NCI-H446 treated with DMSO at 0.1 percent for 48 hours (cell line): ENCODE measurements at places on chromosomes 13 and 19.

DNA sequence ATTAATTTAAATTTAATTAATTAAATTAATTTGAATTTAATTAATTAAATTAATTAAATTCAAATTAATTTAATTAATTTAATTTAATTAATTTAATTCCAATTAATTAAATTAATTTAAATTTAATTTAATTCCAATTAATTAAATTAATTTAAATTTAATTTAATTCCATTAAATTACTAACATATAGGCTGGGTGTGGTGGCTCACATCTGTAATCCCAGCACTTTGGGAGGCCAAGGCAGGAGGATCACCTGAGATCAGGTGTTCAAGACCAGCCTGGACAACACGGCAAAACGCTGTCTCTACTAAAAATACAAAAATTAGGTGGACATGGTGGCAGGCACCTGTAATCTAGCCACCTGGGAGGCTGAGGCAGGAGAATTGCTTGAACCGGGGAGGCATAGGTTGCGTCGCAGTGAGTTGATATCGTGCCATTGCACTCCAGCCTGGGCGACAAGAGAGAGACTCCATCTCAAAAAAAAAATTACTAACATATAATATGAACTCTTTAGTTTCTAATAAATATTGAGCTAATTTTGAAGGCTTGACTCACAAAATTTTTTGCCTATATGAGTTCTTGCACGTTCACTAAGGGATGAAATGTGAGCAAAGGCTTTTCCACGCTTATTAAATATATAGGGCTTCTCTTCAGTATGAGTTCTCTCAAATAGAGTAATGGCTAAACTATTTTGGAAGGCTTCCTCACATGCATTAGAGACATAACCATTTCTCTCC is 9.0 kb upstream of the USP29 start:
- DNase-seq = no peak

DNA sequence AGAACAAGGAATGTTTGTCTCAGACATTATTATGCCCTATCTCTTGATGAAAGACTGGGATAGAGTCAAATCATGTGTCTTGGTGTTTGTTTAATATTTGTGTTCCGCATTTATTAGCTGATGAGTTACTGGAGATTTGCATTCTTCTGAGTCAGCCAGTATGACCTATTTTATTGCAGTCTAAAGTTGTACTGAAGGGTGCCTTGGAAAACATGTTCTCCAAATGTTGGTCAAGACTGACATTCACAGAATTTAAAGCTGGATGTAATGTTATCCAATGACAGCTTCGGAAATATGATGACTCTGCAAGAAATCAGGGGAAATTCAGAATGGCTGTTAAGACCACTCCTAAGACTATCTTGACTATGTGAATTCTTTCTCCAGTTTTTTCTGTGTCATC is 134.0 kb downstream of the KCNRG start:
- DNase-seq = no peak

DNA sequence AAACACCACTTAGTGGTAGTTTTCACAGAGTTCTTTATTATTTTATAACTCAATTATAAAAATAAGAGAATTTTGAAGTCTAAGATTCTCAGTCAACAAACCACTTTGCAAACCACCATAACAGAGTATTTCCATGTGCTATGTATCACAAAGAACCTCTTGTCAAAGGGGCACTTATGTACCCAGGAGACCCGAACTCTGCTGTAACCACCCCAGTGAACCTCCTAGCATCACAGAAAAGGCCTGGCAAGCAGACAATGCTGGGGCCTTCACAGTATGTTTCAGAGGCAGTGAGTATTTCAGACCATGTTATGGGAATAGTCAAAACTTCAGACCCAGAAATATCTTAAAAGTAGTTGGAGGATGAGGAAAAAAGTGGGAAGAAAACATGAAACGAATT is 714.1 kb downstream of the EFNB2 start:
- DNase-seq = no peak

DNA sequence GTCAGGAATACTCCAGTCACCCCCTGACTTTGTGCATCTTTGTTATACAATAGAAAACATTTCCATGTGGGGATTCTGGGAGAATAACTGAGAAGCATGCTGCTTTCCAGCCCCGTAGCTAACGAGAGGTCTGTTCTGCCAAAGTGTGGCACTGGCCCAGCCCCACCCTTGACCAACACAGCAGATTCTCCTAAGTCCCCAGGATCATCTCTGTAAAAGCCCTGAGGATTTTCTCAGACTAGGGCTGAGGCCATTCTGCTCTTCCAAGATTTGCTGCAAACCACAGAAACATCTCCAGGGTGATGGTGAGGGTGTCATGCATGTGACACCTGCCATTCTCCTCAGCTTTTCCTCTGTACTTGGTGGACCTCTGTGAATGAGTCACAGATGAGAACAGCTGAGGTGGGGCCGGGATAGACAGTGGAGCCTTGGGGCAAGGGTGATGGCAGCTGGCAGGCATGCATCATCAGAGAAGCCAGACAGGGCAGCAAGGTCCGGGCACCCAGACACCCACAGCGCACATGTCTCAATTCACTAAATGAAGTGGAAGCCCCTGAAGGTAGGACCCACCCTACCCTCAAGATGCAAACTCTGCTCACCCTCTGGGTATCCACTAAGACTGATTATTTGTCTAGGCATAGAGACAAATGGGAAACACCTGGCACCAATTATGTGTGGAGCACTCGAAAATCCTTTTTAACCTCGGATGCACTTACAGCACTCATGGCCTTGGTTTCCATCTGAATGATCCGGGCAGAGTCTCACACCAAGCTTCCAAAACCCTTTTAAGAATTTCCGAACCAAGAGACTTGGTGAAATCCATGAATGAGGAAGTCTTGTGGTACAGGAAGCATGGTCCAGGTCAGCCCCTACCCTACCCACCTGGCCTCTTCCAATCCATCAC is 20.1 kb upstream of the DOCK9 start:
- no peak for DNase-seq

- peak; percentile 96 for DNase-seq
These were observed 243.5 kb downstream of the RGCC start for GRCh38 chr13:41700790-41701310.

DNA sequence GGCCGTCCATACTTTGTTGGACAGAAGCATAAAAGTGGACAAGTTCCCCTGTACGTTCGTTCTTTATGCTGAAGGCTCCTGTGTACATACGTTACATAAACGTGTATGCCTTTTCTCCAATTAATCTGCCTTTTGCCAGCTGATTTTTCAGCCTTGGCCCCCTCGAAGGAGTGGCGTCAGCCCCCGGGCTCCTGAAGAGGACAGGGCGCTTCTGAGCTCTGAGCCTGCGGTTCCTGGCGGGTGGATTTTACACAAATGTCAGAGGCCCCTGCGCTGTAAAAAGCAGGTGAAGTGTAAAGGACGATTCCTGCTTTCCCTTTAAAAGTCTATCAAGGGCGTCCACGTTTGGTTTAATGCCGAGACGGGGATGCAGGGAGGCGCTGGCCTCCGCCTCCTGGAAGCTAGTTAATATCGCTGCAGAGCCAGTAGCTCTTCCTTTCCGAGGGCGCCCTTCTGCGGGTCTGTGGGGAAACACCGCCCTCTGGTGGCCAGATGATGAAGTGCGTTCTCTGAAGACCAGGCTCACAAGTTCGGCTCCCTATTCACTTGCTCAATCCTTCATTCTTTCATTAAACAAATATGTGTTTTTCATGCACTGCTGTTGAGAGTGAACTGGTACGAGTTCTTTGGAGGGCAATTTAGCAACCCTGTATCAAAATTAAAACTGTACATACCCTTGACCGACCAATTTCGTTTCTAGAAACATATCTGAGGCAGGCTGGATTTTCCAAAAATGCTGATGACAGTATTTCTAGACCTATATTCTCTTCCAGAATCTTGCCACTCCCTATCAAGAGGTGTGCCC is 62.0 kb downstream of the GPR12 start:
- peak; percentile 58 for DNase-seq

GRCh38 chr19:42325896-42326771 is 699 bp downstream of the MEGF8 start:
- DNase-seq = no peak

DNA sequence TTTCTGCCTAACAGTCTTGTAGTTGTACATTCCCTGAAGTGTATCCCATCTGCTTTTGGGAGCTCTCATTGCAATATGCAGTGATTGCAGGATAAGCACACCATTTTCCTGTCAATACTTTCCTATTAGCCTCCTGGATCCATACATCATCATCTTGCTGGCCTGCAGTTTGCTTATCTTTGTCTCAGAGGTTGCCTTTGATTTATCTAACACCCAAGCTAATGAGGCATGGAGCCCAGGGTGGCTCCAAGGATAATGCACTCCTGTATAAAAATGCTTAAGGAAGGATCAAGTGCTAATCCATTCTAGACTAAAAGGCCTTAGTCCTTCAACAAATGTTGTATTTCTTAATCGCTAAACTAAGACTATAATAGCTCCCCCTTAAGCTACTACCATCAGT is 161.6 kb upstream of the OBI1 start:
- DNase-seq = no peak

GRCh38 chr13:97329331-97329730 is 104.6 kb upstream of the RAP2A start:
- no peak for DNase-seq

GRCh38 chr13:100454876-100455275 is 133.7 kb downstream of the GGACT start:
- no peak for DNase-seq

DNA sequence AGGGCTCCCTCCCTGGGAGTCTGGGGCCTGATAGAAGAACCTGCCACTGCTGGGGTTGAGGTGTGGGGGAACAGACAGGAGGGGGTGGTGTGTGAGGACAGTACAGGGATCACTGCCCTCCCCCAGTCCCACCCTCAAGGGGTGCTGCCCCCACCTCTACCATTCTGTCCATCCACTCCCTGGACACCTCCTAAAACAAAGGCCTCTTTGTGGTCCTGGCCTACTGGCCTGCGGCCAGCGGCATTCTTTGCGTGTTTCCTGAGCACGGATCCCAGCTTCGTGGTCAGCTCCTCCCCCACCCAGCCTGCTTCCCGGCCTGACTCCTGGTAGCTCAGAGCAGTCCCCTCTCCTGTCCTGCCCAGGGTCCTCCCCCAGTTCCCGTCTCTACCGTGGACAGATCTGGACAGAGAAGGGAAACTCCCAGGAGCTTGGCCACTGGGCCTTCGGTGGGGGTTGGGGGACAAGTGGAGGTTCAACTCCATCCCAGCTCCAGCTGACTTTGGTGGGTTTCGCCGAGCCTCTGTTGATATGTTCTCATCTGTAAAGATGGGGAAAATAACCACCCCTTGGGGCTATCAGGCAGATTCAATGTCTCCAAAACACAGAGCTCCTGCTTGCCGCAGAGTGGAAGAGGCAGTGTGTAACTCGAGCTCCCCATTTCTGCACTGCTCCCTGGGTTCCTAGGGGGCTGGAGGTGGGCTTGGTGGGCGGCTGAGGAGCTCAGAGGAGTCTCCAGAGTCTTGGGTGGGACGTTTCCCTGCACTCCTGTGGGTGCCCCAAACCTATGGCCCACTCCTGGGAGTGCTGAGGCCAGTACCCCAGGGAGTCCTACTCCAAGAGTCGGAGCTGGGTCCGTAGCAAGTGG is 48.7 kb downstream of the LYL1 start:
- DNase-seq = no peak

GRCh38 chr19:27652281-27652680 is 1560.7 kb downstream of the UQCRFS1 start:
- no peak for DNase-seq
